ENCODE measurements at places on chromosomes 16 and 17.

DNA sequence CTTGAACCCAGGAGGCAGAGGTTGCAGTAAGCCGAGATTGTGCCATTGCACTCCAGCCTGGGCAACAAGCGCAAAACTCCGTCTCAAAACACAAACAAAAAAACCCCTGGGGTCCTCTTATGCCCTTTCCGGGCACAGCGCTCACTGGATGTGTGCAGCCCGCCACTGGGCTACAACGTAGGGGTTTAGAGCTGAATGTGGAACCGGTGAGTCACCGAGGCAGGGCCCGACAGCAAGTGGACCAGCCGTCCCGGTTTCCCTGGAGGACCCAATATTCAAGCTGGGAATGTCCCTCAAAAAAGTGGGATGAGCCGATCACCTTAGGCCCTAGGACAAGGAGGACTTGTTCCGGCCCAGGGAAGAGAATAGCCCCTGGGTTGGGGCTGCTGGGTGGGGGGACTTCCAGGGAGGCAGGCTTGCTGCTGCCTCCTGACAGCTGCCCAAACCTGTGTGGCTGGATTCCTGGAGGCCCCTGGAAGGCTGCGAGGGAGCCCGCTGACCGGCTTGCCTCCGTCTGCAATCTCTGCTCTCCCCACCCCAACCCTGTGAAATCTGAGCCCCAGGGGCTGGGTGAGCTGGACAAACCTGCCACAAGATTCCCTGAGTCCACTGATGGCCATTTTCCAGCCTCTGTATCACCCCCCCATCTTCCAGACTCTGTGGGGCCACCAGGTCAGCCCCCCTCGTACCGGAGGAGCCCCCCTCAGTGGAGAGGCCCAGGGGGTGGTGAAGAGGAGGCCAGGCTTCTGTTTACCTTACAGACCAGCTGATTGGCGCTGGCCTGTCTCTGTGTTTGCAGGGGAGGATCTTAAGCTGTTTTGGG, 2.9 kb upstream of the CLDN9 start:
- no peak for DNase-seq

GRCh38 chr16:31535737-31536136, 8.0 kb downstream of the AHSP start:
- no peak for DNase-seq

GRCh38 chr17:44360826-44361225, 2.8 kb downstream of the FAM171A2 start:
- no peak for DNase-seq

- no peak for DNase-seq
These were observed 9.0 kb upstream of the PHAF1 start for GRCh38 chr16:67100569-67101310.

- no peak for DNase-seq
These were observed 91.7 kb downstream of the MYH11 start for GRCh38 chr16:15765116-15765515.

GRCh38 chr16:81723098-81723723, 55.9 kb upstream of the PLCG2 start:
- DNase-seq: no peak

- no peak for DNase-seq
These were observed 32.9 kb downstream of the SRCIN1 start for GRCh38 chr17:38572669-38573365.

- no peak for DNase-seq
These were observed 352.9 kb downstream of the SNX29 start for GRCh38 chr16:12329246-12329995.

DNA sequence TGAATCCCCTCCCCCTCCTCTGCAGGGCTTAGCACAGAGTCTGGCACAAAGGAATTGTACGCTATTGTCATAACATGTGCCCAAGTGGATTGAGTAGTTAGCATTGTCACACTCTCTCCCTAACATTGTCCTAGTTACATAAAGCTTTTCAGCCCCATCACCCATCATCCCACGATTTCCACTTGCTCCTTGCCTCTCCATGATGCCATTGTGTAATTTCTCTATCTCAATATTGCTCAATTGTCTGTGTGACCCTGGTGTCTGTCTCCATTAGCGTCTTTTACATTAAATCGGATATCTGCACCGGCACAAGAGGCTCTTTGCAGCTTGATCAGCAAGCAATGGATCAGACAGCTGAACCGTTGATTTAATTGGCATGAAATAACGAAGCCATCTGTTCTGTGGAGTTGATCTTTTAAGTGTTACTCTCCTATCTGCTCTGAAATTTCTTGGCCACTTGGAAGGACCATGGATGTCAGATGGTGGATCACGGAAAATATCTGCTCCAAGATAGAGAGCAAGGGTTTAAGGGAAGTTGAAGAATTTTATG, 77.0 kb upstream of the HS3ST4 start:
- no peak for DNase-seq

DNA sequence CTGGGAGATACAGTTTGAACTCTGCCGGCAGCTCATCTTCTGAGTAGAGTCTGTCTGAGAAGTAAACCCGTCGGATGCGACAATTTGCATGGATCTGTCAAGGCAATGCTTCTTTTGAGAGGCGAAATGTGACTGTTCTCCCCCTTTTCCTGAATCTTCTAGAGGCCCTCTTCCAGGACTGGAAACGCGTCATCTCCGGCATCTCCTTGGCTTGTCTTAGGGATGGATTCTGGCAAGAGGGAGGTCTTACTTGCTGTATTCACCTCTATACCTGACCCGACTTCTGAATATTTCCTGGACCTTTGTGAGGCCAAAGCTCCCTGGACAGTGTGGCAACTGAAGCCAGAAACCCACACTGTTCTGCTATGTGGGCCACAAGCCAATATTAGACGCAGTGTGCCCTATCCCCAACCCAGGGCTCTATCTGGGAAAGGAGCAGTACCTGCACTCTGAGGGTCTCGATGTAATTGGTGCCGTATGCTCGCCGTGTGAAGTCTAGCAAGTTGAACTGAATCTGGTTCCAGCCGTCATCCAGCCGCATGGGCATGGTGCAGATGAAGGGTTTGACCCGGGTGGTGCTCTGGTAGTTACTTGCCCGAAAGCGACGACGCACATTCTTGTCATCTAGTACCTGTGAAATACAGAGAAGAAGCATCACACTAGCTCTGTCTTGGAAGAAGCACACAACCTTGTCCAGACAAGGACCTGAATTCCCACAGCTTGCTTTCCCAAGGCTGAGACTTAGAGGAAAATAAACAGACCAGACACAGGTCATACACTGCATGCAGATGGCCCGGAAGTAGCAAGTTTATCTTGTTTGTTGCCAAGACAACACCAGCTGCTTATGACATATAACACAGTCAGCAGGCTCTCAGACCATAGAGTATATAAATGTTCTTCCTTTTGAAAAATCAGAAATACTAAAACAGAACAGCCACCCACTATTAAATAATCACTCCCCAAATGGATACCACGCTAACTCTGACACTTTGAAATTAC, 14.1 kb downstream of the CFAP20 start:
- DNase-seq: no peak

DNA sequence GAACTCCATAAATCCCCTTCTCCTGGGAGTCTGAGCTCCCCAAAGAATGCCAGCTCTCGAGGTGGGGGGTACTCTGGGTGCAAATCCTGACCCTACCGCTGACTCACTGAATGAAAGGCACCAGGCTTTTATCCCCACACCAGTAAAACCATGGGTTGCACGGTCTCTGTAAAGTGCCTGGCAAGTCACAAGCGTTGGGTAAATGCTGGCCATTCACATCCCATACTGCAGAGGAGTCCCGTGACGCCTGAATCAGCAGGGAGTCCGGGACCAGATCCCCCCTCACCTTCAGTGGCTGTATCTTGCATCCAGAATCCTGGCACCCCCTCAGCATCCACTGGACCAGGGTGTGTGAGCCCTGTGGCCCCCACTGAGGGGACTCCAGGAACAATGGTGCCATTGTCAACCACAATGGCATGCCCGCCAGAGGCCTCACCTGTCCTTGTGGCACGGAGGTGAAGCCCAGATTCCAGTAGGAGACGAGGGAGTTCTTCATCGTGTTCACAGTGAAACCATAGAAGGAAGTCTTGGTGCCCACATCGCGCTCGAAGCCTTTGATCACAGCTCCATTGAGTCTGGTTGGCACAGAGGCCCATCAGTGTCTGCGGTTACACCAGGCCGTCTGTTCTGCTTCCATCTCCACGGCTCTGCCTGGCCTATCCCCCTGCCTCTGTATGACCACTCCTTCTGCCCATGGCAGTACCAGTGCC, 13.3 kb downstream of the ST6GALNAC2 start:
- DNase-seq: no peak

DNA sequence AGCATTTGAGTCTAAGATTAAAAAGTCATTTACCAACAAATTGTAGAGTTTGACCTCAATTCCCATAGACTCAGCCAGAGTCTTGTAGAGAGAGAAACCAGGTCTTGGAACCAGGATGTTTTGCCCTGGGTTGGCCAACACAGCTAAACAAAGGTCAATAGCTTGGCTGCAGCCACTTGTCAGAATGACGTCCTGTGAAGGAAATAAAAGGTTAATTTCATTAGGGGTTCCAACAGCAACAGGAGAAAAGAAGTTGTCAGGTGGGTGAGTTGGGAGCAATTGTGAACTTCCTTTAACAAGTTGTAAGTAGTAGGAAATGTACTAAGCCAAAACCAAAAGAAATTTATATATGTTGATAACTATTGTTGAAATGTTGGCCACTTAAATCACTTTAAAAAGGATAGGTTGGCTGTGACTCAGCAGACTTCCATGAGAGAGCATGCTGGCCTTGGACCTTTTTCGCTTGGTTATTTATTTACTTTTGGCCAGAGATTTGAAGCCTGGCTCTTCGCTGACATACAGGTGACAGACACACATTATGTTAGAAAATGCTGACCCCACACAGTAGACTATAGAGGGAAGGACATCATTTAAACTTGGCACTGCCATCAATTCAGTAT, 4.3 kb downstream of the TAT start:
- no peak for DNase-seq

- DNase-seq: no peak
These were observed 5.9 kb upstream of the LASP1NB start for GRCh38 chr17:38919316-38920078.

DNA sequence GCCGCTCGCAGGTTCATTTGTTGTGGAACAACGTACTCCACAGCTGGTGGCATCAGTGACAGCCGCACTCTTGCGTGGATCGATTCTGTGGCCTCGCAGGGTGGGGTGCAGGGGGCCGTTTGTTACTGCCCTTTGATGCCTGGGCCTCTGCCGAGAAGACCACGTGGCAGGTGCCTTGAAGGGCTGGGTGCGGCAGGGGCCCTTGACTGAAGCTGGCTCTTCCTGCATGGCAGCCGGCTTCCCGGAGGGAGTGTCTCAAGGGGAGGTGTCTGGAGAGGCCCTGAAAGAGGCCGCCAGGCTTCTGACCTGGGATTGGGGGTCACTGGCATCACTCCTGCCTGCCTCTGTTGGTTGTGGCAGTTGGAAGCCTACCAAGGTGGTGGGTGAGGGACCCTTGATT, 43.8 kb downstream of the TBCD start:
- DNase-seq: no peak

- no peak for DNase-seq
These were observed 51.4 kb upstream of the STAC2 start for GRCh38 chr17:39277110-39277509.

DNA sequence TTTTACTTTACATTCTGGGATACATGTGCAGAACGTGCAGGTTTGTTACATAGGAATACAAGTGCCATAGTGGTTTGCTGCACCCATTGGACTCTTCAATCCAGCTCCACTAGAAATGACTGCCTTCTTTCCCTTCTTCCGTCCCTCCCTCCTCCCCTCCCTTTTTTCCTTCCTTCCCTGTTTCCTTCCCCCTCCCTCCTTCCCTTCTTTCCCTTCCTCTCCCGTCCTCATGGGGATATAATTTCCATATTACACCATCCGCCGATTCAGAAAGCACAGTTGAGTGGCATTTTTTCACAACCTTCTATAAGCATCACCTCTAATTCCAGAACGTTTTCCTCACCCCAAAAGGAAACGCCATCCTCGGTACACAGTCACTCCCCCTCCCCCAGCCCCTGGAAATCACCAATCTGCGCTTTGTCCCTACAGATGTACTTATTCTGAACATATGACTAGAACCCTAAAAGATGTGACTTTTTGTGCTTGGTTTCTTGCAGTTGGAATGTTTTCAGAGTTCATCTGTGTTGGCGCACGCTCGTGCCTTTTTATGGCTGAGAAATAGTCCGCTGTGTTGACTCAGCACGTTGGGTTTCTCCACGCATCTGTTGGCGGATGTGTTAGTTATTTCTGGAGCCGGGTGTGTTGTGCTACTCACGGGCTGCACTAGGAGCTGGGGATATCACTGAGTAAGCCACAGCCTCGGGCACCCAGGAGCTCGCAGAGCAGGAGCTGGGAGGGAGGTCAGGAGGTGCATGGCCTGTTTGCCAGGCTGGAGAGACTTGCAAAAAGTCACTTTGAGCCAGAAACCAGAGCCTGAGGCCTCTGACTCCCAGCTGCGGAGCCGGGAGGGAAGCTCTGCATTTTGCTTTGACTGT, 336.4 kb downstream of the SEC14L1 start:
- no peak for DNase-seq

DNA sequence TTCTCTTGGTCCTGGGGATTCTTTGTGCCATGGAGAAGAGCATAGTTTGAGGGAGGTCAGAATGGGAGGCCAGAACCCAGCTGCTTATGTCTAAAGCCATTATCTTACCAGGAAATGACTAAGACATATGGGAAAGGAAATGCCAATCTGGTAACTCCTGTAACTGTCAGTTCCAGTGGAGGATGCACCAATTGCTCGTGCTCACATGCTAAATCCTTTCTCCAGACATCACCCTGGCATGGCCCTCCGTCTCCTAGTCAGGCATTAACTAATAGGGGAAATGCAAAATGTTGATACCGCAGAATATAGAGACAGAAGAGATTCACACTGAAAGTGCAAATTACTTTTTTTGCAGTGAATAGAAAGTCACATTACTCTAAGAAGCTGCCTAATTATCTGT, 255.6 kb upstream of the HSBP1 start:
- DNase-seq: no peak

DNA sequence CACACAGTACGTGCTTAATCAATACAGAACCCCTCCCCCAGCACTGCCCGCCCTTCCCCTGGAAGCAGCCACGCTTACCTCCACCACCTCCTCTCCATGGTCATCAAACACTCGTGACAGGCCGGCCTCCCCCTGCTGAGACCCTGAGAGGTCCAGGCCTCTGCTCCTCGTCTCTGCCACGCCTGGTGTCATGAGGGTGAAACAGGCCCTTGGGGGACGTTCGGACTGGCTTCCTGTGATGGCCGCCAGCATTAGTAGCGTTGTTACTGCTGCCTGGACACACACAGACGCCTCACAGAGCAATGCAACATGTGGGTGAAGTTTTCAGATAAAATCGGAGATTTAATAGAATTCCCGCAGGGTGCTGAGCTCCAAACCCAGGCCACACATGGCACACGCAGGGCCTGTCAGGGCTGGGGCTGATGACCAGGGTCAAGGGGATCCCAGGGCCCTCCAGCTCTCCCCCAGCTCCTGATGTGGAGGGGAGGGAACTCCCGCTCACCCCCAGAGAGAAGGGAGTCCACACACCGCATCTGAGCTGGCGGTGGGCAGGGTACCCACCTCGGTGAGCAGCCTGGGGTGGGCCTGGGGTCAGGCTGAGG, 15.9 kb upstream of the SLC38A10 start:
- DNase-seq: no peak

Data from vagina (tissue), 2 donors.